Right atrium auricular region (tissue), 2 donors: ENCODE measurements at places on chromosomes 1 and 21. TPM values are rescaled to one million over a fixed set of nuclear protein-coding genes. Genes with fewer than 3 reads are reported as not detected.

DNA sequence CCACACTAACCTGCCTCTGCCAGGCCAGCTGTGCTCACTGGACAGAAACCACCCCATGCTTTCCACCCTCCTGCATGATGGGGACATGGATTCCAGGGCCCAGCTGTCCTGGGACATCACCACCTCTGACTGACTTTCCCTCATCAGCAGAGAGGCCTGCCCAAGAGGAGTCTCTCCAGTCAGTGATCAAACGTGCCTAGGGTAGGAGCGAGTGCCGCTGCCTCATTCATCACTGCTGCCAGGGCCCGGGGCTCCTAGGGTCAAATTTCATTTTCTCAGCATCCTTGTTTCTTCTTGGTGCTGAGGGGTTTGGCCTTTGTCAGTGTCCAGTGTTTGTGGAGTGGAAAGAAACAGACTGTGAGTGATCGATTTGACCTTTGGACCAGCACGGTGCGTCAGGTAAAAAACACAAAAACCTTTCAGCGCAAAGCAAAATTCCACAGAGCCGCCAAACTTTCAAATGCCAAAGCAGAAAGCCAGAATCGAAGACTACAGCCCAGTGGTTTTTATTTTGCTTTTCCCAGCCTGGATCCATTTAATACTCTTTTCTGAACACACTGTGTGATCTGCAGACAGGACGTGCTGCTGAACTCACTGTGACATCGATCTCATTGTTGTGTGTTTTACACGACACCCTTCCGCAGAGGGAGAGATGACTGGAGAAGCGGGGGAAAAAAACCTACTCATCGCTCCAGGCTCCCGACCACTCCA, 43.2 kb downstream of the CAPN8 start:
- H3K27me3 ChIP-seq: no peaks in the 10 kb centered on the region
- no peaks in the 10 kb centered on the region for H3K4me1 ChIP-seq
- H3K27ac ChIP-seq: no peak overlapping the region
- no peak overlapping the region for H3K4me3 ChIP-seq
- DNase-seq: no peak

GRCh38 chr1:97120806-97121205, 399.2 kb downstream of the PTBP2 start:
- no peaks in the 10 kb centered on the region for H3K36me3 ChIP-seq
- no peak overlapping the region for H3K27ac ChIP-seq
- no peak overlapping the region for H3K4me3 ChIP-seq

DNA sequence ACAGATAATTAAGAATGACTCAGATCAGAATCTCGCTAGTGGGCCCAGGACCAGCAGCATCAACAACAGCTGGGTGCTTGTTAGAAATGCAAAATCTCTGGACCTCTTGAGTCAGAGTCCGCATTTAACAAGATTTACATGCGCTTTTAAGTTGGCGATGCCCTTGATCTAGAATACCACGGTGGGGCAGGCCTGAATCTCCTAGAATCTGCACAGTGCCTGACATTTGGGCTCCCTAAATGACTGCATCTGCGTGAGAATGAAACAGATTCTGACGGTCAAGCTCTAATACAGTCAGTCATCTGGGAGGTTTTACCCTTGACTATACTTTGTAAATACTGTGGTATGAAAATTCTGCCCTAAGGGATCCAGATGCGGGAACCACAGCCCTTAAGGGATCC, 17.2 kb upstream of the RAB29 start:
- H3K4me3 ChIP-seq: no peak overlapping the region
- H3K27ac ChIP-seq: peak overlapping the region; percentile 11
- peaks cover 84% of the 10 kb centered on the region for H3K36me3 ChIP-seq
- H3K4me1 ChIP-seq: no peaks in the 10 kb centered on the region
- no peaks in the 10 kb centered on the region for H3K27me3 ChIP-seq
- no peak for DNase-seq

DNA sequence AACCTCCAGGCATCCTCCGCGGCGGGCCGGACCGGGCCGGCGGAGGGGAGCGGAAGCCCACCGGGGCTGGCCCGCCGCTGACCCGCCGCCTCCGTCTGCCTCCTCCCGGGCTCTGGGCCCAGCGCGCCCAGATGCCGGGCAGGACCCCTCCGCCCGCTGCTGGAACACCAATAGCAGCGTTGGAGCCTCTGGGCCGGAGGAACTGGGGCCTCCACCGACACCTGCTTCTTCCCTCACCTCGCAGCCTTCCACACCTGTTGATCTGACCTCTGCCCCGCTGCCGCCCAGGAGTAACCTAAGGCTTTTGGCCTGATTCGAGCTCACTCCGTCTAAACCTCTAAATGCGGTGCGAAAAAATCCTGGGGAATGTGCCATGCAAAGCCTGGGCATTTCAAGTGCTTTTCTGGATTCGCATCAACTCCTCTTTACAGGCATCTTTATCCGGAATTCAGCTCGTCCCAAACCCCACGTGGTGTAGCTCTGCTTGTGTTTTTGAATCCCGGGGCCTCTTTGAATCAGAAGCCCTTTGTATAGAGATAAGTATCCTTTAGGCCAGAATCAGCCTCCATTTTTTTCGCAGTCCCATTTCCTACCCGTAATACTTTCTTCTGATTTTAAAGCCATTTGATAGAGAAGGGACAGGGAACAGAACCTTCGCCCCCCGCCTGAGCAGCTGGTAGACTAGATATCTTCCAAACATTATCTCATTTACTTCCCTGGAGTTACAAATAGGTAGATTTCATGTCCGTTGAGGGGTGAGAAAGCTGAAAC, 680 bp upstream of the CNN3 start:
- peak overlapping the region; percentile 66 for H3K4me3 ChIP-seq
- H3K27ac ChIP-seq: peak overlapping the region; percentile 97
- H3K36me3 ChIP-seq: no peaks in the 10 kb centered on the region
- H3K4me1 ChIP-seq: no peaks in the 10 kb centered on the region
- H3K27me3 ChIP-seq: no peaks in the 10 kb centered on the region
- no peak for DNase-seq

DNA sequence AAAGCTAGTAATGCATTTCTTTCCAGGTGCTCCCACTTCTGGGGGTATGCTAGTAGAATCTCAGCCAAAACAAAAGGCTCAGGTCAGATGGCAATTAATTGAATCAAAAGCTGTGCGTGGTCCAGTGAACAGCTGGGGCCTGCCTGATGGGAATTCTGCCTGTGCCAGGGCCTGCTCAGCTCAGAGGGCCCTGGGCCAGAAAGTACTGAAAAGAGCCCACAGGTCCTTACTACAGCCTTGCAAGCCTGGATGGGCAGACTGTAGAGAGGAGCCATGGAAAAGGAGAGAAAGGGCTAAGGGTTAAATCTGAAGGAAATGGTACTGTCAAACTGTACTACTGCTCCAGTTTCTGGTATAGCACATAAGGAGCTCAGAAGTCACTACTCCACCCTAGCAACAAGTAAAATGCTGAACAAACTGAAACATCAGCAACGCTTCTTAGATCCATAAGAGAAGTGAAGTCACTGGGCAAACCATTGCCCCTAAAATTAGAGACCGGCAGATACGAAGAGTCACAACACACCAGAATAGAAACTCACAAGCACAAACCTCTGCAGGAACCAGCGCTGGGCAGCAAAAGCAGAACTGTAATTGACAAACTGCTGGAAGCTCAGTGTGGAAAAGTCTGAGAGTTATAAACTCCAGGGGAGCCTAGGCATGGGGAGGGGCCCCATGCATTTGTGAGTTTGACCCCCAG, 121.1 kb upstream of the SYT6 start:
- H3K27ac ChIP-seq: no peak overlapping the region
- DNase-seq: no peak
- no peaks in the 10 kb centered on the region for H3K4me1 ChIP-seq
- H3K4me3 ChIP-seq: no peak overlapping the region
- H3K36me3 ChIP-seq: no peaks in the 10 kb centered on the region

DNA sequence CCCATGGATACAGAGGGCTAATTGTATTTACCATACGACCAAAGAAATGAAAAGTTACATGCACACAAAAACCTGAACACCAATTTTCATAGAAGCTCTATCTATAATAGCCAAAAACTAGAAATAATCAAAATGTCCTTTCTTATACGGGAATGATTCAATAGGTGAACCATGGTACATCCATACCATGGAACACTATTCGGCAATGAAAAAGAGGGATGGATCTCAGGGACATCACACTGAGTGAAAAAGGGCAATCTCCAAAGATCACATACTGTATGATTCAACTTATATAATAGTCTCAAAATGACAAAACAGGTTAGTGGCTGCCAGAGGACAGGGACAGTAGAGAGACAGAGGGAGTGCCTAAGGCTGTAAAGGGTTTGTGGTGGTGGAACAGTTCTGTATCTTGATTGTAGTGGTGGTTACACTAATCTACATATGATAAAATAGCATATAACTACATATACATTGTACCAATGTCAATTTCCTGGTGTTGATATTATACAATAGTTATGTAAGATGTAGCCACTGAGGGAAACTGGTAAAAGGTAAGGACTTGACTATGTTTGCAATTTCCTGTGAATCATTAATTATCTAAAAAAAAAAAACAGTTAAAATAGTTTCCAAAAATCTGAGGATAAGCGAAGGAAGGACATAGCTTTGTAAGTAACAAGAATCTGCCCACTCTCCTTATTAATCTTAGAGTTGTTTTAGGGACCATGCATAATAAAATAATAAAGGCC, 3.7 kb downstream of the RSBN1 start:
- no peaks in the 10 kb centered on the region for H3K27me3 ChIP-seq
- DNase-seq: no peak
- H3K27ac ChIP-seq: no peak overlapping the region
- no peaks in the 10 kb centered on the region for H3K4me1 ChIP-seq

GRCh38 chr1:155195201-155196102, 12.2 kb downstream of the THBS3 start:
- DNase-seq: no peak
- peak overlapping the region; percentile 81 for H3K27ac ChIP-seq
- peak overlapping the region; percentile 46 for H3K4me3 ChIP-seq
- no peaks in the 10 kb centered on the region for H3K27me3 ChIP-seq

DNA sequence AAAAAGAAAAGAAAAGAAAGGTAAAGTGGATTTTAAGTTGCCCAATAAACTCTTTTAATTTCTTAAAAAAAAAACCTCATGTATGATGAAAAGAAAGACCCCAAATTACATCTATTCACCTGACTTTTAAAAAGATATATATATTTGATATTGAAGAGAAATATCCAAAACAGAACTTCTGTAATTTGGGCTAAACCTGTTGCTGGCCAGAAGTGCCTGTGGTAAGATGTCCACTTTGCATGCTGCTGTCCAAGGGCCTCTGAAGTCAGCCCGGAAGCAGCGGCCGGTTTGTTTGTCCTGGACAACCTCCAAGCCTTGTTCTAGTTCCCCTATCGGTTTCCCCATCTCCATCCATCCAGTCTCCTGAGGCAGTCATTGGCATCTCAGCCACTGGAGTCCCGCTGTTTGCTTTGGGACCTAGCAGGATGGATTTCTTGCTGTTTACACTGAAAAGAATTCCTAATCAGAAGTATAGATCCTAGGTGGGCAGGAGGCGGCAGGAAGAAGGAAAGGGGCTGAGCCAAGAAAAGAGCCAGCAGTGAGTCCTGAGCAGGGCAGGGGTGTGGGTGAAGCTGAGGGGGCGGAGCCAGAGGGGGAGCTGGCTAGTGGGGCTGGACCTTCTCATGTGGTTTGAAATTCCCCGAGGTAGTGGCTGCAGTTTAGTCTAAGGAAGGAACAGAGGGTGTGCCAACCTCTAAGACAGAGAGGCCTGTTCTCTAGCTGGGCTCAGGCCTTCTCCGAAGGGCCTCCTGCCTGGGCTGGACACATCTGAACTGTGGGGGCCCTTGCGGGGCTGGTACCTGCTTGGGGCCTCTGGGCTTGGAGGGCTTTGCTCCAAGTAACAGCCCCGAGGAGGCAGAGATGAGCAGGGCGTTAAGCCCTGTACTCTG, 3.3 kb downstream of the NCMAP start:
- H3K36me3 ChIP-seq: no peaks in the 10 kb centered on the region
- no peak overlapping the region for H3K4me3 ChIP-seq
- no peak overlapping the region for H3K27ac ChIP-seq
- H3K4me1 ChIP-seq: peaks cover 13% of the 10 kb centered on the region
- no peak for DNase-seq
- no peaks in the 10 kb centered on the region for H3K27me3 ChIP-seq

GRCh38 chr1:58982259-58982998, 198.6 kb upstream of the JUN start:
- no peaks in the 10 kb centered on the region for H3K4me1 ChIP-seq
- H3K27ac ChIP-seq: peak overlapping the region; percentile 48
- no peaks in the 10 kb centered on the region for H3K36me3 ChIP-seq
- H3K27me3 ChIP-seq: no peaks in the 10 kb centered on the region
- H3K4me3 ChIP-seq: no peak overlapping the region

DNA sequence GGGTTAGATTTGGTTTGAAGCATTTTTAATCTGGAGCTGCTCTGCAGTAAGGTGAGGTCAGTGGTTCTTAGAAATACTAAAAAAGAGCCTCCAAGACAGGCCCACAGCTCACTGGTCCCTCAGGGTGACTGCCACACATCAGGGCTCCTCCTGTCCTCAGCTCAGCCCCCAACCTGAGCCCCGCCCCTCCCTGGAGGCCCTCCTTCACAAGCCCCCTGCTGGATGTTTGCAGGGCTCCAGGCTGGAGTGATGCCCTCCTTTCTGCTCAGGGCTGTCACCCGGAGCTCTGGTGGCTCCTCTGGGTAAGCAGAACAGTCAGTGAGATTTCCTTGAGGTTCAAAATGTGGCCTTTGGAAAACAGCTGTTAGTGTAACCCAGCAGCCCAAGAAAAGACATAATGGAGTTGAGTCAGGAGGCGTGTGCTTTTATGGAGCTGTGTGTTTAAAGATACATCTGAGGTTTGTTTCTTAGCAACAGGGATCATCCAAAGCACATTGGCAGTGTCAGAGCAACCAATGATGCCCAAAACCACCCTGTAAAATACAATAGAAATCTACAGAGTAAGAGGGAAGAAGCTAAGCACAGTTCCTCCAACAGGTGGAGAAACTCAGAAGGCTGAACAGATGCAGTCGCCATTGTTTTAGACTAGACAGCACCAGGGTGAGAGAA, 21.4 kb downstream of the STUM start:
- no peak overlapping the region for H3K4me3 ChIP-seq
- no peaks in the 10 kb centered on the region for H3K4me1 ChIP-seq
- H3K36me3 ChIP-seq: no peaks in the 10 kb centered on the region
- DNase-seq: no peak

GRCh38 chr1:92080128-92080985, at the start of gene BTBD8:
Gene BTBD8, plus strand, starts transcription at chr1:92080345. Its CDS starts 227 bp downstream, at chr1:92080572.
- no peaks in the 10 kb centered on the region for H3K36me3 ChIP-seq
- peak; percentile 87 for DNase-seq
- peak within 1 kb of the TSS; percentile 59 for H3K4me3 ChIP-seq
- no peaks in the 10 kb centered on the region for H3K27me3 ChIP-seq
- H3K4me1 ChIP-seq: peaks cover 6% of the 10 kb centered on the region
- peak within 1 kb of the TSS; percentile 67 for H3K27ac ChIP-seq

- peaks cover 14% of the 10 kb centered on the region for H3K36me3 ChIP-seq
- no peaks in the 10 kb centered on the region for H3K27me3 ChIP-seq
Observed at GRCh38 chr1:25484096-25484495, 53.4 kb downstream of the MACO1 start.

GRCh38 chr21:38410466-38410865, 87.8 kb downstream of the ERG start:
- H3K27ac ChIP-seq: no peak overlapping the region
- DNase-seq: no peak
- H3K27me3 ChIP-seq: no peaks in the 10 kb centered on the region
- no peaks in the 10 kb centered on the region for H3K36me3 ChIP-seq
- H3K4me3 ChIP-seq: no peak overlapping the region

Gene IL19
- not detected for total RNA-seq

Gene DNAJC11
- total RNA-seq: 48.0 TPM
